Right cardiac atrium (tissue), 5 donors: ENCODE measurements at places on chromosomes 5 and 9.

DNA sequence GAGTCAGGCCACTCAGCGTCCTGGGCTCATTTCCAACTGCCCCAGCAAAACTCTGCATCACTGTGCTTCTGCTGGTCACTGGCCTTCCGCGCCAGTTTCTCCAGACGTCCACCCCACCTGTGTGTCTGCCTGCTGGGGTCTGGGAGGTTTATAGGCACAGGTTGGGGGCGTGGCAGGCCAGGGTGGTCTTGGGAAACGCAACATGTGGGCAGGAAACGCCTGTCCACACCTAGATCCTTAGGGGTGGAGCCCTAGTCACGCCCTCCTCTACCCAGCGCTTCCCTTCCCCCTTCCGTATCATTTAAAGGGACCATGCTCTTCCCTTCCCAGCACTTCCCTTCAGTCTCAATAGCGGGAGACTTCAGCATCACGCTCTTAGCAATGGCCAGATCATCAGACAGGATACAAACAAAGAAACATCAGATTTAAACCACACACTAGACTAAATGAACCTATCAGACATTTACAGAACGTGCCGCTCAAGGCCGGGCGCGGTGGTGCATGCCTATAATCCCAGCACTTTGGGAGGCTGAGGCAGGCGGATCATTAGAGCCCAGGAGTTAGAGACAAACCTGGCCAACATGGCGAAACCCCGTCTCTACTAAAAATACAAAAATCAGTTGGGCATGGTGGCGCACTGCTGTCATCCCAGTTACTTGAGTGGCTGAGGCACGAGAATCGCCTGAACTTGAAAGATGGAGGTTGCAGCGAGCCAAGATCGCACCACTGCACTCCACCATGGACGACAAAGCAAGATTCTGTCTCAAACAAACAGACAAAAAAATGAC lies 11.8 kb upstream of the BTNL9 start:
- DNase-seq = no peak

DNA sequence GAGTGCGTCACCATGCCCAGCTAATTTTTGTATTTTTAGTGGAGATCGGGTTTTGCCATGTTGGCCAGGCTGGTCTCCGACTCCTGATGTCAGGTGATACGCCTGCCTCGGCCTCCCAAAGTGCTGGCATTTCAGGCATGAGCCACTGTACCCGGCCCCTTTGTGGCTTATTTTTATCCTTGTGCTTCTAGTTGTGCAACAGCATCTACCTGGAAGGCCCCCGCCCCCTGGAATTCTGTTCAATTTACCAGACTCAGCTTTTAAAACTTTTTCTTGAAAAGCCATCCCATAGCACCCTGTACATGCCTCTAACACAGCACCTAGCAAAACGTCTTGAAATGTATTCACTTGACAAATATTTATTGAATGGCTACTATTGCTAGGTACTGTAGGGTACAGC lies 9.7 kb upstream of the GPBP1 start:
- no peak for DNase-seq

DNA sequence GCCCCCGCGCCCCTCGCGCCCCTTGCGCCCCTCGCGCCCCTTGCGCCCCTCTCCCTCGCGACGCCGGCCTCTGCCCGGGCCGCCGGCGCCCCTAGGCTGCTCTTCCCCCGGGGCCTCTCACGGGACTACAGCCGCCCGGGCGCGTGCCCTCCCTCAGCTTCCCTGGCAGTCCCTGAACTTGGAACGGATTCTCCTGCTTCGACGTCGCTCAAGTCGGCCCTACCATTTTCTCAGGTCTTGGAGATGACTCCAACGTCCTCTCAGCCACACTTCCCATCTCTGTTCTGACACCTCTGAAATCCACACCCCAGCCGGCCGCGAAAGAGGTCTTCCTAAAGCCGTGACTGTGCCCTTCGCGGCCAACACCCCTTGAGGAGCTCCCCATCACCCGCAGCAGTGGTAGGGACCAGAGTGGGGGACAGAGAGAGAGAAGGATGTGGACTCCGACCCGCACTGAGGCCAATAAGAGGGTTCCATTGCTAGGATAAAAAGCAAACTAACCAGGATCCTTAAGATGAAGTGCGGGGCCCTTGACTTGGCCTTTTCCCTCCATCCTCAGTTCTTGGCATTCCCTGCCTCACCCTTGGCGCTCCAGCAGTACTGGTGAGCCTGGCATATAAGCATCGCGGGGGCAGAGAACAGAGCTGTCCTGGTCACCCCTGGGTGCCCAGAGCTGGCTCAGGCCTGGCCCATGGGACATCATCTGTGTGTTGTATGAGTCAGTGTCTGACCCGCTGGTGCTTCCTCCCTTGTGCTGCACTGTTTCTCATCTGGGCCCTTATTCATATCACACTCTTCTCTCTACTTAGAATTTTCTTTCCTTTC lies 38.6 kb upstream of the GARNL3 start:
- DNase-seq = no peak

DNA sequence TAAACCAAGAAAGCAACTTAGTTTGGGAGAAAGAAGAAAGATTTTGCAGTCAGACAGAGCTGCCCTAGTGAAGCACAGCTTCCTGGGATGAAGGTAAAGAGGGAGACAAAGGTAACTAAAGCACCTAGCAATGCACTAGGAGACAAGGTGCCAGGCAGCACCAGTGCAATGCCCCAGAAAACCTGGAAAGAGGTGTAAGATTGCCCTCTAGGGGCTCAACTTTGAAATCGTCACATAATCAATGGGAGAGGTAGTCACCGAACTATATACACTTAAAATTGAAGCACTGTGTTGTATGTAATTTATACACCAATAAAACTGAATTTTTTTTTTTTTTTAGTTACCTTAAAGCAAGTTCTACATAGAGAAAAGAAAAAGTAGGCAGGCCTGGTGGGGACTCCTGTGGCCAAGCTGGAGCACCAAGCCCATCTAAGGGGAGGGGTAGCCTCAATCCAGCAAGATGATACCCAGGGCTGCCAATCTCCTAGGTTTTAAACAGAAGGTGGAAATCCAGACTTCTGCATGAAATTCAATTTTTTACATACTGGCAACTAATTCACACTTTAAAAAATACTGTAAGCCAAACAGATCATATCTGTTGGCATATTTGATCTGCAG lies 48.2 kb downstream of the CDK5RAP2 start:
- DNase-seq = no peak

GRCh38 chr9:36316611-36317317 lies 58.5 kb upstream of the GNE start:
- no peak for DNase-seq

DNA sequence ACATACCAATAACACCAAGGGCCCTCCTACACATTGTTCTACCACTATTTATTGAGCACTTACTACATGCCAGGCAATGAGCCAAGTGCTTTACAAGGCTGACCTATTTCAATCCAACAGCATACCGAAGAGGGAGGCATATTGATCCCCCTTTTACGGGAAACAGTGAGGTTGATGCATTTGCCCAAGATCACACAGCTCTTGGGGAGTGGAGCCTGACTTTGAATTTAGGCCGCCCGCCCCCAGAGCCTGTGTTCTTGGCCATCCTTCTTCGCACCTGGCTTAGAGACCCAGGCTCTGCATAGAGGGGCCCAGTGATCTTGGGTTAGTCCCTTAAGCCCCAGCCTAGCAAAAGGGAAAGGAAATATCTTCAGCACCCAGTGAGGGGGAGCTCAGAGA lies 158.1 kb upstream of the IER5L start:
- DNase-seq = no peak

DNA sequence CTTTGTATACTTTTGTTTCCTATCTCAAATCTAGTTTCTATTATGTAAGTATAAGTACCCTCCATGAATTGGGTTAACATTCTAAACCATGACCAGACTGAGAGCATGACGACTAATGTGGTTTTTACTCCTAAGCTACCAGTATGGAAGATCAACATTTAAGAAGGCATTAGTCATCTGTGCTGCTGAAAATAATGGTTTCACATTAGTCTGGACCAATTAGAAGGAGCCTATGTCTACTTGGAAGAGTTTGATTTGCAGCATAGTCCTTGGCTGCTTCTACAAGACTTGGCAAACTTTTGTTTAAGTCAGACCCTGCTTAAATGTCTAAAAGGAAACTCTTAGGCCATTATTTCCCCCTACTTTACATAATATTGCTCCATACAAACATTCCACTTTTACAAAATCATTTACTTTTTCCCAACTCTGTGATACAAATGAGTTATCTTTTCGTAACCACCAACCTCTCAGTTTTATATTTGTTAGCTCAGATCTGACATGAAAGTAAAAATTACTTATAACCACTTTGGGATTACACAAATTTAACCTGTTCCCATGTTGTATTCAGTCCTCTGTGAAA lies 186.7 kb downstream of the COMMD10 start:
- no peak for DNase-seq

DNA sequence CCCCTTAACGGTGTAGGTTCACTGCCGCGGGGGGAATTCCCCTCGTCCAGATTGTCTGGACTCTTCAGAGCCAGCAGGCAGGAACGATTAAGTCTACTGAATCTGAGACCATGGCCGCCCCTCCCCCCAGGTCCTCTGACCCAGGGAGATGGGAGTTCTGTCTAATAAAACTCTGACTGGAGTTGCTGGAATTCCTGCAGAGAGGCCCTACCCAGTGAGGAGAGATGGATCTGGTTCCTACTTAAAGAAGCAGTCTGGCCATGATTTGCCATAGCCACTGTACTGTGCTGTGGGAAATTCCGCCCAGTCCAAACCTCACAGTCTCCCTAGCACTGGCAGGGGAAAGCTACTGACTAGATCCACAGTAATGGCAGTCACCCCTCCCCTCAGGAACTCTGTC lies 237.7 kb upstream of the RASA1 start:
- DNase-seq = no peak

DNA sequence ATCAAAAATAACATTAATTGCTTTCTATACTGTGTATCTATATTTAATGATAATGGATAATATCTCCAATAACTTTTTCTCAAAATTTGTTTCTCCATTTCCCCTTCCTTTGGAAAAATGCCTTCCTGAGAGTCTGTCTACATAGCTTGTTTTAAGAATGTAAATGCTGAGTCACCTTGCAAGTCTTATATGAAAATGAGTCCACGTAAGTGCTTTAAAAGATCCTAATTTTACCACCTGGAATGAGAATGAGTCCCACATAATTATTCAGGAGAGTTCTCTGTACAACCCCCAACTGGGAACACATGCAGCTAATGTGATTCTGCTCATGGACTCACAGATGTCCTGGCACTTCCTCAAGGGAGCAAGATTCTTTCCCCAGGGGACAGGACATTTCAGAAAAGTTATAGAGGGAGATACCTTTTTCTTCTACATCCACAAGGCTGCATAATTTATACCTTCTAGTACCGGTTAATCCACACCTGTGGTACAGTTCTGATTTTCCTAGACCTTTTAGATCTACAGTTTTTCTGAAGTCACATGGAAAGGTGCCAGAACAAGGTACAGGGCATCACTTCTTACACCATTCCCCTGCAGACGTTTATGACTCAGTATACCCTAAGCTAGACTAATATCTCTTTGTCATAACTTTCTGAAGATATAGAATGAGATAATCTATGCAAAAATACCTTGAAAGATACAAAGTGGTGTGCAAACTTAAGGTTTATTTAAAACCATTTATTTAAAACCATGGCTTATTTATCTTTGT lies 314.1 kb downstream of the CETN3 start:
- no peak for DNase-seq

DNA sequence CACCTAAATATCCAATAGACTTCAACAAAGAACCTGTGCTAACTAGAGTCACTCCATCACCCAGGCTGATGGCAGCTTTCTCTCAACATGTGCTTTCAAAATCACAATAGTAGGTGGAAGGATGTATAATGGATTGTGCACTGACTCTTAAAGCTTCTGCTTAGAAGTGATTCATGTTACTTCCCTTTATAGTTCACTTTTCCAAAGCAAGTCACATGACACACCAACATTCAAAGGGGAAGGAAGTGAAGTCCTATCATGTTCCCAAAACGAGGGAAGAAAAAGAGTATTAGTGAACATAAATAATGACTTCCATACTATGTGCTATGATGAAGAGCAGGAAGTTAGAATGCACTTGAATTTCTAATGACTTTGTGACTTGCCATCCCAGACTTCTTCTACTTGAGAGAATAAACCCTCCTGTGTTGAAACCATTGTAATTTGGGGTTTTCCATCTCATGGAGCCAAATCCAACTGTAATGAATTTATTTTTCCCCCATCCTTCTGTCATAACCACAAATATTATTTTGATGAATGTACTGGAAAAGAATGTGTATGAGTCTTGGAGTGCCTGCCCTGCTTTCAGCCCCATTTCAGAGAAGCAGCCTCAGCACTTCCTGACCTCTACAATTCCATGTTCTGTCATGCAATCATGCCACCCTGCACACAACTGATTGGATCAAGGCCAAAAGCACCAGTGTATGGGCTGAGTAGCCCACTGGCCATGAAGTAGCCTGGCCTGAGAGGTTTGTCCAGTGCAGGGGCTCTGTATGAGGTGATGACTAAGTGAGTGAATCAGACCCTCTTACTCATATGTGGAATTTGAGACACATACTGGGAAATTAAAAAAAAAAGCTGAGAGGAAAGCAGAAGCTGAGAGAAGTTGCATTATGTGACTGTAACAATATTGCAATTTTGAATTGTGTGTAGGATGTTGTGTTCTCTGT lies 525.9 kb upstream of the CLINT1 start:
- no peak for DNase-seq

DNA sequence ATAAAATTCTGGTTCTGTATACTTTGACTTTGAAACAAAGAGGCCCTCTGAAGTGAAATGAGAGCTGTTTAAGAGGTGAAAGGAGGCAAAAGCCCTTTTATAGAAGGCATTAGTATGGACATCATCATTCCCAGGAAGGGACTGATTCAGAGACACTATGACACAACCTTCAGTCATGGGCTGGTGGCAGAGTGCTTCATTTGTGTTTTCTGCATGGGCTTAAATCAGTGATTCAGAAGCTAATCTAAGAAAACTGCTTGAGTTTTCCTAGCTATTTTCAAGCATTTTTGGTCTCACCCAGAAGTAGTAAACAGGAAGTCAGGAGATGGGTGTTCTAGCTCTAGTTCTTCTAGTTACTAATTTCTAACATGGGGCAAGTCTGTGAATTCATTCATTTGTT lies 288.9 kb downstream of the TRPM3 start:
- DNase-seq = no peak

DNA sequence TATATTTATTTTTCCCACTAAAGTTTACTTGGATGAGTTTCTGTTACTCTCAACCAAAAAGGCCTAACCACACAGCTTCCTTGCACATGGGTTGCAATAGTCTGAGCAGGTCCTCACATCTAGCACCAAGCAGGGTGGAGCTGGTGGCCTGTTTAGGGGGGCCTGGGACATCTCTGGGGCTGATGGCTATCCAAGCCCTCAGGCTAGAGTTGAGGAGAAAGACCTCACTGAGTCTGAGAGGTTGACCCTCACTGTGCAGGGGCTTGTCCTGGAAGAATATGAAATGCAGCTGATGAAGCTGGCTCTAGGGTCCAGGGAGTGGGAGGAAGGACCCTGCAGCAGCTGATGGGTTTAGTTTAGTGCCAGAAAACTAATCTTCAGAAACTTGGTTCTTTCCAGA lies 217.1 kb upstream of the MVB12B start:
- DNase-seq = no peak

- DNase-seq = no peak
Observed at GRCh38 chr9:37251452-37251851, 131.1 kb downstream of the ZCCHC7 start.

- DNase-seq = no peak
Observed at GRCh38 chr5:170750791-170751190, 32.7 kb upstream of the GABRP start.
